ENCODE measurements at places on chromosomes 6 and 20.

DNA sequence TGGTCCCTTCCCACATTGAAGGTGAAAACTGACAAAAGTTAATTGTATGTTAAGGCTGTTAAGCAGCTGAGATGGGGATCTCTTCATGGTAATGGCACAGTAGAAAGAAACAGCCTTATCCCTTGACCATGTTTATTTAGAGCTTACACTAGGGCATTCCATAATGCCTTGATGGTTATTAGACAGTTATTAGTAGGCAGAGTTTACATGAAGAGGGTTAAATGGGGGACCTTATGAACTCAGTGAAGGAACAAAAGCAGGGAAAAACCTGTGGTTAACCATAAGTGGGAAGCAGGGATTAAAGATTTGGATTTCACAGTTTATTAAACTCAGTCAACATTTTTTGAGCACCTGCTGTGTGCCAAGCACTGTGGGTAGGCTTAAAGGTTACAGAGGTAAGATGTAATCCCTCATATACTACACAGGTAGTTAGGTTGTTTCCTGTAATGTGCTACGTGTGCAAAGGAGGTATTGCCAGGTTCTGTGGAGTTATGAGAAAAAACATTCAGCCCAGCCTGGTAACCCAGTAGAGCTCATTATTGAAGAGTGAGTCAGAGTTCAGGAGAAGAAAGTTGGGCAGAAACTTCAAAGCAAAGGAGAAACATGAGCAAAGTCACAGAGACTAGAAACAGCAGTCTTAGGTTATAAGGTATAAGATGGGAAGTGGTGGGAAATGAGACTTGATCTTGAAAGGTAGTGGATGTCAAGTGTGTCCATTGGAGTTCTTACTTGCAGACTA, 32.3 kb upstream of the GNRH2 start:
- DNase-seq = no peak

- no peak for DNase-seq
Measured at GRCh38 chr6:111269401-111269970, 182.2 kb downstream of the SLC16A10 start.

DNA sequence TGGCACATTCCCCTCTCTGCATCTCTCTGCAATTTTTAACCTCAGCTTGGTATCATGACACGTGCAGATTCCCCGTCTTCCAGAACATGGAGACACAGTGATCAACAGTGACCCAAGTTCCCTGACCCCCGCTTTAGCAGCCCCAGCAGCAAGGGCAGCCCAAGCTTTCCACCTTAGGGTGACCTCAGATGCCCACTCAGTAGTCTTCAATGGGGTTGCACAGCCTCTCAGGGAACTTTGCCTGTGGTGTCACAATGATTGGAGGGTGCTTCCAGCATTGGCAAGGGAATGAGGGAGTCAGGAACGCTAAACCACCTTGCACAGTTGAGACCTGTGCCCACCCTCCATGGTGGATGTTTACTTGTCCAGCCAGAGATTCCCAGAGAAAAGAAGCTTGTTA, 287.1 kb upstream of the CDH4 start:
- DNase-seq = no peak

GRCh38 chr6:159959165-159959975, 9.5 kb upstream of the IGF2R start:
- DNase-seq = no peak

DNA sequence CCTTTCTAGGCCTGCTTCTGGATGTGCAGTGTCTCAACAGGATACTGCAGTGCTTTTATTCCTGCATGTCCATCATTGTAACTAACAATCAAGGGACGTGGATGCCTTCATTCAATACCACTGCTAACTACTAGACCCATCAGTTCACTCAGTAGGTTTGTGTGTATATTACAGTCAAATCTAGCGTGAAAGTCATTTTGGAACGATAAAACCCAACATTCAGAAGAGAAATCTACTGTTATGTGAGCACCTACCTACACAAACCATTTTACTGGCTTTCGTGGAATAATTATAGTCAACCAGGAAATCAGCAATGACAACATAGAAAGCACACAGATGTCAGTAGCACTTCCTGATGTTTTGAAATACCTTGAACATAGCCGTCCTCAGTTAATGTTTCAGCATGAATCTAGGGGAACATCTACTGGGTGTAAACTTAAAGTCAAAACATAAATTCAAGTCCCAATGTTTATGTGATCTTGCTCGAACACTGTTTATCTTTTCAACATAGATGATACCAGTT, 270.6 kb downstream of the FARS2 start:
- DNase-seq = no peak

GRCh38 chr6:116369540-116369939, 1.2 kb upstream of the DSE start:
- no peak for DNase-seq

DNA sequence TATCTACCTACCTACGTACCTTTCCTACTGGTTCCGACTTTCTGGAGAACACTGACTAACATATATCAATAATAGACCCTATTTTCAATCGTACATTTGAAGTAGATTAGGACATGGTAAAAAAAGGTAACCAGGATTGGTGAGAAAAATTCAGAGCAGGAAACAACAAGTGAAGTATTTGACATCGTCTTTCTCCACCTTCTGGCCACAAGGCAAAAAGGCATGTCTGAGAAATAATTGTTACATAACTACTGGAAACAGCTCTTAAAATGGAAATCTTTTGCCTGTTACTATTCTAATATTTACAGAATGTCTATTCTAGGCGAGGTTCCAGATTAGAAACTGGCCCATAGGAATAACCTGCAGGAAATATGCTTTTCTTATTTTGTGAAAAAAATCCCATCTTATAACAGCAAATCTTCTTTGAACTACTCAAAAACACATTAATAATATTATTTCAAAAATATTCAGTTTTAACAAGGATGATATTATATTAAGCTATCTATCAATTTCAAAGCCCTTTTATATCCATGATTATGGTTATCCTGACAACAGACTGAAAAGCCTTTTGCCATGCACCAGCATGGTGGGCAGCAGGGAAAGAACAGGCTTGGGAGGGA, 80.8 kb downstream of the RCAN2 start:
- no peak for DNase-seq

- no peak for DNase-seq
Measured at GRCh38 chr6:133623065-133623464, 265.8 kb upstream of the TCF21 start.

DNA sequence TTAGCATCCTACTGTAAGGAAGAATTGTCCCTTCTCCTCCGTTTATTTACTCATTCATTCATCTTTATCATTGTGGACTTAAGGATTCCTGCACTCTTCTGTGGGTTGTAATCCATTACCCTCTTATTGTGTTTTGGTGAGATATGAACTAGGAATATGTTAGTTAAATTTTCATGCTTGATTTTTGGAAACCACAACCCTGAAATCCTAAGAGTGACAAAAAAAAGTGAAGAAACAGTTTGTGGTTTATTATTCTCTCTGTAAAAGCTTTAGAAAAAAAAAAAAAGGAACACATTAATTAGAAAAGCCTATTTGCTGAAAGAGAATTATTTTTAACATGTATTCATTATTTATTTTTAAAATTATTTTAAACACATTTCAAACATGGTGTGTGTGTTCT, 36.7 kb upstream of the INSM1 start:
- no peak for DNase-seq

DNA sequence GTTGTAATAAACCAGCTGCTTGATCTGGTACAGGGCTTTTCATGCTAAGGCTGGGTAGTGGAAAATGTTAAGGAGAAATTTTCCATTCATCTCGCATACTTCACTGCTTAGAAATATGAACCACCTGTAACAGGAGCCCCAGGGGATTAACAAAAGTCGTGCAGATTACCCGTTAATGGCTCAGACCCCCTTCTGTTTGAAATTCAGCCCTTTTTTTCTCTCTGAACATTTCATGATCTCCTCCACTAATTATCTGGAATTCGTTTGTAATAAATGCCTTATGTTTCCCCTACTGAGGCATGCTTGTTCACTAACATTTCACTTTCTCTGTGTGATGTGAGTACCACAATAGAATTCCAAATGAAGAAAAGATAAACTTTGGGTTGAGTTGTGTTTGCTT, 336.4 kb upstream of the HSF2 start:
- DNase-seq = no peak

GRCh38 chr6:14258695-14259593, 141.4 kb downstream of the CD83 start:
- no peak for DNase-seq

GRCh38 chr20:62303340-62304226, 786 bp downstream of the ADRM1 start:
- no peak for DNase-seq

GRCh38 chr20:25223179-25223661, 24.7 kb upstream of the PYGB start:
- DNase-seq = no peak

DNA sequence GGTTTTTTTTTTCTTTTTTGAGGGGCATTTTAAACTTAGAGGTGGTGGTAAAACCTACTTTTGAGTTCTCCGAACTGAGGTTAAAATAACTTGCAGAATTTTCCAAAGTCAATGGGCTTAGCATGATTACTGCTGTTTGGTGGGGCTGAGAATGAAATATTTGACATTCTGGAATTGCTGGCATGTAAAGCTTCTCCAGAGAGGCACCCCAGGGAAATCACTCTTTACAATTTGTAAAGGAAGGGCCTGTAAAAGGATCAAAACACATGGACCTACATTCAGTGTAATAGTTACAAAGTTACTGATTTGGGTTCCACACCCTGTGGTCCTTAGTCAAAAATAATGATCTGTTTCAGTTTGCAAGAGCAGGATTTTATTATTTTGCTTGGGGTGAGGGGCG, 5.5 kb downstream of the FAM217B start:
- DNase-seq = no peak
